ENCODE measurements at places on chromosomes 11 and 22.

GRCh38 chr11:10908215-10908951 is 50.5 kb upstream of the ZBED5 start:
- peak; percentile 59 for DNase-seq

- no peak for DNase-seq
Measured at GRCh38 chr22:37533995-37534394, 14.8 kb upstream of the CARD10 start.

DNA sequence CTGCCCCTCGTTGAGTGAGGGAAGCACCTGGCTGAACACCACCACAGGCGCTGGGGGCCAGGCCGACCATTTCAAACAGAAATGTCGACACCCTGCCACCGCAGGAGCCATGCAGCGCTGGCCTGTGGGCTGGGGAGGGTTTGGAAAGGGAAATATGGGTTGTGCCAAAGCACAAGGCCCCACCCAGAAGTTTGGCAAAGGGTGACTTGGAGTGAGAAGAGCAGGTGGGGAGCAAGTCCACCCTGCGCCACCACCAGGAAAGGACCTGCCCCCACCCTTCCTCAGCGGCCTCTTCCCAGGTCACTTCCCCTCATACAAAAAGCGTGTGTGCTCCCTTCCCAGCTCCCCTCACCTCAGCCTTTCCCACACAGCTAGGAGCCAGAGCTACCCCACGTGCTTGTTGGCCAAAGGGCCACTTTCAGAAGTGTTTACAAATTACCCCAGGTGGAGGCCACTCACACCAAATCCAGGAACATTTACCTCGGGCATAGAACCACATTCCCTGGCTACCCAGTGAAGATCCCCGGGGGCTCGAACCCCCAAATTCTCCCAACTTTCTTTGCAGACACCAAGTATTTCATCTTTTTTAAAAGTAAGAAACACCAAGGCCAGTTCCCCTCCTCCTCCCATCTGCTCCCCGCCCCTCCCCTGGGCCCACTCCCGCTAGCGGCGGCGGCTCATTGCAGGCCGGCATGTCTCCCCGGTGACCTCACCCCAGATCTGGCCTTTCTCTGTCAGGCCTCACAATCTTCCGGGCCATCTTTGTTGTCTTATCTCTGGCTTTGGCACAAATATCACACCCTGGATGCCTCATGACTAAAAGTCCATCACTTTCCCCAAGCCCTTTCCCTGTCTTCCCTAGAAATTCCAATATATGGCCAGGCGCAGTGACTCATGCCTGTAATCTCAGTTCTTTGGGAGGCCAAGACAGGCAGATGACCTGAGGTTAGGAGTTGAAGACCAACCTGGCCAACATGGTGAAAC is 20.5 kb upstream of the SCGB1A1 start:
- DNase-seq = no peak

- no peak for DNase-seq
Measured at GRCh38 chr11:20126724-20127123, 33.6 kb downstream of the DBX1 start.

GRCh38 chr22:46972256-46972655 is 209.8 kb downstream of the TBC1D22A start:
- DNase-seq = no peak

DNA sequence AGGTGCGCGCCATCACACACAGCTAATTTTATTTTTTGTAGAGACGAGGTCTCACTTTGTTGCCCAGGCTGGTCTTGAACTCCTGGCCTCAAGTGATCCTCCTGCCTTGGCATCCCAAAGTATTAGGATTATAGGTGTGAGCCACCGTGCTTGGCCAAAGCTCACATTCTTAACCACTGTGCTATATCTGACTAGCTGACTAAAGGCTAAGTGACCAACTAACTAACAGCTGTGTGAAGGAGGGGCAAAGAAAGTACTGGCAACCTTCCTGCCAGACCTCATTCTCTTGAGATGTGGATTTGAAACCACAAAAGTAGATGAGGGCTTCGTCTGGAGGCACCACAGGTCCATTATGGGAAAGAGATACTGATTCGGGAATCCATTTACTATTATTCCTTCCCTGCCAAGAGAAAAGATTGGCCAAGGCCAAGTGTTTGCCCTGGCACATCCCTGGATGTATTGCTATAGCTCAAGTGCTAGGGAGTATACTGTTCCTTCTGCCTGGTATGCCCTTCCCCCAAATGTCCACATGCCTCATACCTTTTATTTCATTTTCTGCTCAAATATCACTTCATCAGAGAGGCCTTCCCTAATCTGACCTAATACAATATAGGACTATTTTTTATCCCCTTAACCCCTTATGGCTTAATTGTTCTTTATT is 52.7 kb upstream of the RRM1 start:
- DNase-seq = no peak

DNA sequence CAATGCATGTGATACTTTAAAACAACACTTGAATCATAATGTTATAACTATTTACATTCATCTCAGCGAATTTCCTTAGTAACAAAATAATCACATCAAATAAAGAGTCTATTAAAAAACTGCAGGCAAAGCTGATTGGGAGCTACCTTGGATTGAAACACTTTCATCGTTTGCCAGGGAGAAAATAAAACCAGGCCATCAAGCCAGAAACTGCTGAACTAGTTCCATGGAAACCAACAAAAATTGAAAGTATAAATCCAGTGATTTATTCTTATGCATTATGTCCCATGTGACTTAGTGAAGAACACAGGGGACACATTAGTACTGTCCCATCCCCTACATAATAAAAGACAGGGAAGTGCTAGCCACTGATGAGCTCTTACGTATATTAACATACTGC is 21.7 kb downstream of the SLC35F2 start:
- no peak for DNase-seq

DNA sequence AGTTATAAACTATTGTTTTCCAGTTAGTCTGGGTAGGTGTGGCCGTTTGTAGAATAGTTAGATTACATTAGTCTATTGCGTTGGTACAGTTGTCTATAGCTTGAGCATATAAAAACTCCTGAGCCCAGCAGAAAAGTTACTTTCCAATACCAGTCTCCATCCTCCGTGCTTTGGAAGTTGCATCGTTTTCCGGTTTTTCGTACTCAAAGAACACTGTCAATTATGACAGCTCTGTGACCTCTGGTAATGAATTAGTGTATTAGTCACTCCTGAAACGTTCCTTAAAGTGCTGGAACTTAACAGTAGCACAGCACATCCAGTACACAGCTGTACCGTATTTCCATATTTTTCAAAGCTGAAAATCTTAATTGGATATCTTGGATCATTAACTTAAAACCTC is 808 bp upstream of the MSANTD2 start:
- no peak for DNase-seq

DNA sequence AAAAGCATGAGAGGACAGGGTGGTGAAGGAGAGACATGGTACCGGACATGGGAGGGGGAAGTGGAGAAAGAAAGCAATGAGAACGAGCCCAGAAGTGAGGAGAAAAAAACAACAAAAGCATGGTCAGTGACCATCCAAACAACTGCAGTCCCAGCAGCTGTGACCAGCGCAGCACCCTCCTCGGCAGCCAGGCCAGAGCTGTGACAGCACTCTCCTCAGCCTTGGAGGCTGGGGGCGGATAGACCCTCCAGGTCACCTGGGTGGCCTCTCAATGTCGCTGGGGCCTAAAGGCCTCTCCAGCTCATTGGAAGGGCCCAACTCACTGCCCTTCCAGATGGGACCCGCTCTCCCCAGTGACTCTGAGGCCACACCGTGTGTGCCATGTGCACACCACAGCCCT is 103.3 kb downstream of the MED15 start:
- DNase-seq = no peak

GRCh38 chr11:102552447-102553194 is 22.1 kb upstream of the MMP7 start:
- DNase-seq = no peak

DNA sequence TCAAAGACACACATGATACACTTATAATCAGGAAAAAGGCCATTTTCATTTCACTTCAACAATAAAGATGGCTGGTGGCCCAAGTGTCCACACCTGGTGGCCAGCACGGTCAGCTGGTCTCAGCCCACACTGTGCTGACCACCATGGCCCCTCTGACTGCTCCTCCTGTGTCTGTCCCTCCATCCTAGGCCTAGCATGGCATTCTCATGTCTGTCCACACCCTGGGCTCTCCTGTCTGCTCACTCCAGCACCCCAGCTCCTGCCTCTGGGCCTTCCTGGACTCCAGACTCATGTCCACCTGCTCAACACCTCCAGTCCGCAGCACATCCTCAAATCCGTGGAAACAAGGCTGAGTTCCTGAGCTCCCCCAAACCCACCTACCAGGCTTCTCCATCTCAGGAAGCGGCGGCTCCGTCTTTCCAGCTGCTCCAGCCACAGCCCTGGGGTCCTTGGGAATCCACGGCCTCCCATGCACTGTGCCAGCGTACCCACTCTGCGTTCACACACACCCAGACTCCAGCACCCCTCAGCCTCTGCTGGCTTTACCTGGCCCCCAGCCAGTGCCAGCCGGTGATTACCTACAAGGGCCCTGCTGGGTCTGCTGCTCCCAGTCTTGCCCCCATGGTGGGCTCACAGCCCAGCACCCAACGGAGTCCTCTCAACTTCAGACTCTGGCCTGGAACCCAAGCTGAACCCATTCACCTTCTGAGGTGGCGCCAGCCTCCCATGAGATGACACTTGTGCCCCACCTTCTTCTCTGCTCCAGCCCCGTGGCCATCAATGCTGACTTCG is 13.9 kb downstream of the SIRT3 start:
- DNase-seq = no peak

- DNase-seq = peak; percentile 79
Measured at GRCh38 chr22:37267135-37267587, 15.1 kb upstream of the CYTH4 start.

DNA sequence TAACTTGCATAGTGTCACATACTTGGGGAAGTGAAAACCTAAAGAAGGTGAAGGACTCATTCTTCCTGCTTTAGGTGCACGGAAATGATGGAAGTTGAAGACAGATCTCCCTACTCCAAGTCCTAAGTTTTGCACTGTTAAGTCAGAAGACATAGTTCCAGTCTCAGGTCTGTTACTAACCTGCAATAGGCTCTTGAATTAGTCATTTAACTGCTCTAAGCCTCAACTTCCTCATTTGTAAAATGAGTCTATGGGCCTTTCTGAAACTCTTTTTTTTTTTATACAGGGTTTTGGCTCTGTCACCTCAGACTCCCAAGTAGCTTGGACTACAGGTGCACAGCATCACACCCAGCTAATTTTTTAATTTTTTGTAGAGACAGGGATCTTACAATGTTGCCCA is 30.8 kb upstream of the POU2AF1 start:
- no peak for DNase-seq

Data from H9 (cell line).